ENCODE measurements at places on chromosomes 3 and 15.

GRCh38 chr3:113828600-113828999 is 10.0 kb upstream of the GRAMD1C start:
- DNase-seq = peak; percentile 64

DNA sequence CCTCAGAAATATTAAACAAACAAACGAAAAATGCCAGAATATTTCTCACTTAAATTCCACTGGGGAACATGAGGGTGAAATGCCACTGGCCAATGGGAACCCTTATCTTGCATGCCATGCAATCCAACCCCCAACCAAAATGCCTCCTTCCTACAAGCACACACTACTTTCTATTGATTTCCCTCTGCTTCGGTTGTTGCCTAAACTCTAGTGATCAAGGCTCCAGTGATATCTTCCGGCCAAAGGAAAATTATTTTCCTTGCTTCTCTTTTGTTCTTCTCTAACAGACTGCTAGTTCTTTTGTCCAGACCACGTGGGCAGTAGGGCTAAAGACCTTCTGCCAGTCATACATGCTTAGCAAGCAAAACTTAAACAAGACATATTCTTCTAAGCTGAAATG is 115.7 kb downstream of the TMCC1 start:
- DNase-seq = no peak

DNA sequence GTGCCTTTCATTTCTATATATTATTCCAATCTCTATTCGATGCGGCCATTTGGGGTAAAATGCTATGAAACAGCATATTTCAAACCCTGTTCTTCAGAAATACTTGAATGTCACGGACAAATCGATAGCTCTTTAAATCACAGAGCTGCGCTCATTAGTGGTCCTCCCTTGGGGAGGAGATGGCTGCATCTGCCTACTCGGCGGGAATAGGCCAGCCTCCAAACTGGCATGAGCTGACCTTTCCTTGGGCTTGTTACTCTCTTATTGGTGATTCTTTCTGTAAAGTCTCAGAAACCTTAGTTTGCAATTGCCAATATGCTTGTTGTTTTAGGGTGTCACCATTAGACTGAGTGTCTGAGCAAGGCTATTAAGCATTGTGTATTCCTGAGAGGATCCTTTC is 120.9 kb downstream of the BDH1 start:
- no peak for DNase-seq

DNA sequence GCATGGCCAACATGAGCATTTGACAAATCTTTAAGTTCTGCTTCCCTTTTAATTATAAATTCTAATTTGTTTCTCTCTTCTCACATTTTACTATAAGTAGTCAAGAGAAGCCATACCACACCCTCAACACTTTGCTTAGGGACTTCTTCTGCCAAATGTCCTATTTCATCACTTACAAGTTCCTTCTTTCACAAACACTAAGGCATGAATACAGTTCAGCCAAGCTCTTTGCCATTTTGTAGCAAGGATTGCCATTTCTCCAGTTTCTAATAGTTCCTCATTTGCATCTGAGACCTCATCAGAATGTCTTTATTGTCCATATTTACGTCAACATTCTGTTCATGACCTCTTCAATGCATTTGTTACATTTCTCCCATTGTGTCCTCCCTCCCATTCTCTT is 29.4 kb downstream of the SLC22A14 start:
- DNase-seq = no peak

DNA sequence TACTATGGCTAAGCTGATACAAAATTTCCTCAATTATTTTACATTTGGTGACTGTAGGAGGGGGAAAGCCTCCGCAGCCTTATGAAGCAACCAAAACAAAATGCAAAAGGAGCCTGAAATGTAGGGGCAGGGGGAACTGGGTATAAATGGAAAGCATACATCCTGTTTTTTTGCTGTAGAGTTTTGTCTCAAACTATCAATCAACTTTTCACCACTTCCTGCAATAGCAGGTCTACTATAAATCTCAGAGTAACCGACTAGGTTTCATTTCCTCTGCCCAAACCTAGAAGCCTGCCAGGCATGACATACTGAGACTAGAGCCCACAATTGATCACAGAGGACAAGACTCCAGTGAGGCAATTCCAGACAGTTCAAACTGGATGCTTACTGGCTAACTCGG is 91.3 kb downstream of the SHQ1 start:
- DNase-seq = peak; percentile 89

DNA sequence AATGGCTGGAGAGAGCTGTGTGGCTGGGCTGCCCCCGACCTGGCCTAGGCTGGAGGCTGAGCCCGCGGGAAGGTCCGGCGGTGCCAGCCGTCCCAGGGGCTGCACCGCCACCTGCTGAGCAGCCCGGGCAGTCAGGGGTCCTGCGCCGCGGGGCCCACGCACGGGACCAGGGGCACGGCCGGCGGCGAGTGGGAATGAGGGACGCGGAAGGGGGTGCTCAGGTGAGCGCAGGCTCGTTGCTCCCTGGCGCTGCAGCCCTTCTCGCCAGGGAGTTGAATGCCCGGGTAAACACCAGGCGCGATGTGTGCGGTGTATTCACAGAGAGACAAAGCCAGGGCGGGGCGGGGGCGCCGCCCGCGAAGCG is 666 bp upstream of the SEMA3F start:
- DNase-seq = peak; percentile 12

DNA sequence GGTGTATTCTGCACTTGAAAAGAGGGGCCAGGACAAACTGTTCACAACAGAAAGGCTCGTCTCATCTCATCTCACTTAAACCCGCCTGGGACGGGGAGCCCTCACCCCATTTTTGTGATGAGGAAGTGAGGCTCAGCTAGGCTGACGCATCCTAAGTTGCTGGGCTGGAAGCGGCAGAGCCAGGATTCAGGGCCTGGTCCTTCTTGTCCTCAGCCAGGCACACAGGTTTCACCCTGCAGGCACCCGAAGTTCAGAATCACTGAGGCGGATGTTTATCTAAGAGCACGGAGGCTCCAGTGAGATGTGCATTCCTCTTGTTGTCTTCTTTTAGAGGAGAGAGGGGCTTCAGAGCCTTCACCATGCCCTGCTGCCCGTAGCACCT is 51.1 kb upstream of the PLXNA1 start:
- DNase-seq = no peak

DNA sequence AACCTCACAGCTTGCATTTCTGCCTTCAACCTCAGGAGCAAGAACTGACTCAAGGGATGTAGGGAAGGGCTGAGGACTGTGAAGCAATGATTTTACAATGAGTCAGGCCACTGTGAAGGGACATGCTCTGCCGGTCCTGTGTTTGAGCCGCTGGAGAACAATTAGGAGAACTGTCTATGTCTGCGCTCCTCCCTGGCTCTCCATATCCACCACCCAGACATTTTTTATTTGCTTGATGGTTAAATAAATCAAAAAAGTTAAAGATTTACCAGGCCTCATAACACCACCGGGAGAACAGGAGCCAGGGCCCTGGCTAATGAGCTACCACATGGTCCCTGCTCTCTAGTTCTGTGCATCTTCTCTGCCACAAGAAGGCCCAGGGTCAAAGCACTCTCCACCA is 29.6 kb downstream of the SEC61A1 start:
- DNase-seq = no peak

GRCh38 chr3:150253622-150254021 is 154.5 kb upstream of the TSC22D2 start:
- no peak for DNase-seq

DNA sequence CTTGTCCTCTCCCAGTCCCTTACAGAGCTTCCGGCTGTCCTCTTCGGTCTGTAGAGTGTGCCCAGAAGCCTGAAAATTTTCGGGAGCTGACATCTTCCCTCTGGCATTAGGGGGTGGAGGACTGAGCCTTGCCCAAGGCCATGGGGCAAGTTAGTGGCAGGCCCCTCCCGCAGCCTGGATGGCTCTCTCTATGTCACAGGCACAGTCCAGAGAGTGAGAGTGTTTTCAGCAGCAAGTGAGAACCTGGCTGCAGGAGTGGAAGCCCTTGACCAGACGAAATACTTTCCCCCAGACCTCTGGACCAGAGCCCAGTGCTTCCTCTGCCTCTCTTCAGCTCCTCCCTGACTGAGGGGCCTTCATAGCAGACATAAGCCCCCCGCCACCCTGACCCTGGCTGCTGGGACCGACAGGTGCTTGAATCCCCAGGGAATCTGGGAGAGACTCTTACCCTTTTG is 50.5 kb upstream of the SEC22A start:
- no peak for DNase-seq

GRCh38 chr3:75506603-75507002 is 157.5 kb upstream of the FRG2C start:
- no peak for DNase-seq

DNA sequence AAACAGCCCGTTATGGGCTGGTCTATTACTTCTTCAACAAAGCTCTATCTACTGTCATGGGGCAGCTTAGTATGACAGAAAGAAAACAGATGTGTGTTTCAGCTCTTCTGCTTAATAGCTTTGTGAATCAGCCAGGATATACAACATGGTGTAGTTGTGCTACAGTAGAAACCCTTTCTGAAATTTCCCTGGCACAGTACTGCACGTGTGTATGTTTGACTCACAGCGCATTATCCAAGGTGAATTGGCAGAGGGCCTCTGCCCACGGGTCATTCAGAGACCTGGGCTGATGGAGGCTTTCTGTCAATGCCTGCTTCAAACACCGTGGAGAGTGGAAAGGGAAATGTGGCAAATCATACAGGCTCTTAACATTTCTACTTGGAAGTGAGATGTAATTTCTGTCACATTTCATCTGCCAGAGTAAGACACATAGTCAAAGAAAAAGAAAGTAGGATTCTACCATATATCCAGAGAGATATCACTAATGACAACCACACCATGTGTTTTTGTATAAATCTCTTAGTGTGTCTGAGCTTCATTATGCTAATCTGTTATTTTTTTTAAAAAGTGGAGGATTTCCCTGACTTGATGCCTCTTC is 505.1 kb downstream of the CNTN4 start:
- no peak for DNase-seq

DNA sequence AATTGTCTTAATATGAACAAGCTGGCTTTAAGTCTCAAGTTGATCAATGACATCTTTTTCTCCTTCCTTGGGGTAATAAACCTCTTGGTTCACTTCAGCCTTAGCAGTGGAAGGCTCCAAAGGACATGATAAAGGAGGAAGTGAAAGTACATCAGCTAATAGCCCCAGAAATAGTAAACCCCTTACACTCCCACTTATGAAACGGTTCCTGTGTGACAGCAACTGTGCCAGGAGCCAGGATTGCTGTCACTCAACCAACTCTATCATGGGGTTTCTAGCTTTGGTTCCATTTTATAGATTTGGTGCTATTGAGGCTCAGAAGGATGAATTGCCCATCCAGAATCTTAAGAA is 216.7 kb downstream of the ABHD5 start:
- peak; percentile 53 for DNase-seq

- no peak for DNase-seq
Observed at GRCh38 chr3:89847955-89848354, 740.5 kb downstream of the EPHA3 start.

- DNase-seq = peak; percentile 28
Observed at GRCh38 chr15:51075826-51076523, 18.7 kb downstream of the TNFAIP8L3 start.

- DNase-seq = no peak
Observed at GRCh38 chr3:183070892-183071291, 28.4 kb downstream of the MCCC1 start.

DNA sequence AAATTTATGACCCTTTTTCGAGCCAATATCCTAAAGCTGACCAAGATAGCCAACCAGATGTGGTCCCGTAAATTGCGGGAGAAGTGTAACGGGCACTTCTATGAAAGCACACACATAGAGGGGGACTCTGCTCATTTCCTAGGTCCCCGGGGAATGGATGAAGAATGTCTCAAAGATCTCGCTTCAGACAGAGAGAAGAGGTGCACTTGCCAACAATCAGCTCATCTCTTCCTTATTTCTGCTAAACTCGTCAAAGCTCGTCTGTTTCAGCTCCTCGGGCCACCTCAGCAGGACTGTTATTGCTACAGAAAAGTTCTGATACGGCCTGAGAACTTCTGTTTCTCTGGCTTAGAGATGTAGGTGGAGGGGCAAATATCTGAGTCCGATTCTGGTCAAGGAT is 71.8 kb downstream of the TM2D3 start:
- no peak for DNase-seq

DNA sequence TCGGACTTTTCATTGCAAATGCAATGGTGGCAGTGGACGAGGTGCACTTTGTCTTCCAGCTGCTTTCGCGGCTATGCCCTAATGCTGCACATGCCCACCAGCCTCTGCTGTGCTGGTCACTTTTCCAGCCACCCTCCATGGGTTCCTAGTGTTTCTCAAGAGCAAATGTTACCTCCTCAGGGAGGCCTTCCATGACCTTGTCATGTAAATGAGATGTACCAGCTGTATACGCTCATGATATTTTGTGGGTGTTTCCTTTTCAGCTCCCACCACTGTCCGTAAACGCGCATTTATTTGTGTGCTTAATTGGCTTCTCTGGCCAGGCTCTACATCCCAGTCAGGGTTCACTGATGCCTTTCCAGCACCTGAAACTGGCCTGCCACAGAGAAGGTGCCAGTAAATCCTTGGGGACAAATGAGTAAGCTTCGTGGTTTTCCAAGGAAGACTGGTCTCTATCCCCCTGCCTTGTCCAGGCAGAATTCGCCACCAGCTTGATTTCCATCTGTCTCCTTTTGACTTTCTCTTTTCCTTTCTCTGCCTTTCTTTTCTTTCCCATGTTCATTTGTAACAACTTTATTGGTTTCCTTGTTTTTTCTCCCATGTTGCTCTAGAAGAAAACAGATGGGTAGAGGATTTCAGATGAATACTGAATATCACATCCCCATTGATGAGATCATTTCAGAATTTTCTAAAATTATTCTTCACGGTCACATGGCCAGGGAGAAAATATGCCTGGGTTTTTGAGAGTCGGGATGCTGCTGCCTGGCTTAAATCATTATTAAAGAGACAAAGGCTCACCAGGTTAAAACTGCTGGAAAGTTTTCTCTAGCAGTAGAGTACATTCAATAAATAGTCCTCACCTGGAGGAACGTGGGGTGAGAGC is 82.5 kb downstream of the CHST2 start:
- DNase-seq = no peak

DNA sequence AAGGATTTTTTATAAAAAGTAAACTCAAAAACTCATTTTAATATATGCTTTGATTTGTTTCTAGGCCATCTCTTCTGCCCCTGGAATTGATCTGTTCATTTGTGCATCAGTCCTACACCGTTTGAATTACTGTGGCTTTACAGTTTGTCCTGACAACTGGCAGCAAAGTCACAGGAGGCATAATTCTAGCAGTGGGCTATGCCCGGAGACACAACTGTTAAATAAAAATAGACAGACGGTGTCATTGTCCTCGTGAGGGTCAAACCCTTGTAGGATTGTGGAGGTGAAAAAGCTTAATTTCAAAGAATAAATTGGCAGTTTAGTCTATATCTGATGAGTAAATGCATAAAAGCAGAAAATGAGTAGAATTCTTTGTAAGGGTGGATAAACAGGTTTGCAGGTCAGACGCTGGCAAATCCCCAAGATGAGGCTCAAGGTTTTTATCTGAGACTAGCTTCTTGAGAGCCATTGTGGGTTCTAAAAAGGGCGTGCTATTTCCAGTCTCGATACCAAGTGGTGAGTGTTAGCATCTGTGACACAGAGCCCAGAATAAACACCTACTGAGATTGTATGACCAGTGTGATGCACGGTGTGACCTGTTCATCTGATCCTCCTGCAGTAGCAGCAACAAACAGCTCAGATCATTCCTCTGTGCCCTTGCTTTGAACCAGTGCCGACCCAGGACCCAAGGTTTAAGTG is 51.5 kb upstream of the SLCO3A1 start:
- no peak for DNase-seq
